ENCODE measurements at places on chromosomes 12 and 14. TPM values are rescaled to one million over a fixed set of nuclear protein-coding genes. Genes with fewer than 3 reads are reported as not detected.

TAS2R8 gene
- polyA plus RNA-seq: not detected

KLHL28 gene
- 26.4 TPM for polyA plus RNA-seq

NRXN3 gene
- polyA plus RNA-seq: not detected

TNS2 gene
- polyA plus RNA-seq: not detected

SDR9C7 gene
- polyA plus RNA-seq: not detected

KLHL33 gene
- 0.10 TPM for polyA plus RNA-seq

SOX5 gene
- polyA plus RNA-seq: 11.0 TPM

RAB21 gene
- polyA plus RNA-seq: 16.2 TPM

BCL11B gene
- polyA plus RNA-seq: 0.38 TPM

PACS2 gene
- 3.8 TPM for polyA plus RNA-seq

SIX6 gene
- not detected for polyA plus RNA-seq

PMEL gene
- polyA plus RNA-seq: 1.1 TPM

GALNT16 gene
- polyA plus RNA-seq: not detected

CLEC9A gene
- polyA plus RNA-seq: not detected

KLRC4 gene
- polyA plus RNA-seq: not detected

NPFF gene
- not detected for polyA plus RNA-seq

FOXN4 gene
- polyA plus RNA-seq: not detected

SLCO1A2 gene
- polyA plus RNA-seq: not detected

PRR4 gene
- polyA plus RNA-seq: 3.5 TPM

ACOT6 gene
- polyA plus RNA-seq: not detected

KRT5 gene
- polyA plus RNA-seq: not detected

EMP1 gene
- not detected for polyA plus RNA-seq

ARMH4 gene
- polyA plus RNA-seq: 0.50 TPM

ASPG gene
- polyA plus RNA-seq: not detected

EIF2S3B gene
- polyA plus RNA-seq: 0.41 TPM

SIRT4 gene
- 0.74 TPM for polyA plus RNA-seq

RALGAPA1 gene
- 24.6 TPM for polyA plus RNA-seq

LTBP2 gene
- 0.03 TPM for polyA plus RNA-seq

SSTR1 gene
- polyA plus RNA-seq: not detected

GLT1D1 gene
- polyA plus RNA-seq: not detected

SERPINA10 gene
- not detected for polyA plus RNA-seq

WASHC4 gene
- 91.1 TPM for polyA plus RNA-seq

SIX4 gene
- polyA plus RNA-seq: not detected

ADGRD1 gene
- 0.50 TPM for polyA plus RNA-seq

INSM2 gene
- not detected for polyA plus RNA-seq

GPR162 gene
- polyA plus RNA-seq: not detected

RNASE3 gene
- polyA plus RNA-seq: not detected

Measured in IgD-negative memory B cell (primary cell).